ENCODE measurements at places on chromosomes 12 and 14.

DNA sequence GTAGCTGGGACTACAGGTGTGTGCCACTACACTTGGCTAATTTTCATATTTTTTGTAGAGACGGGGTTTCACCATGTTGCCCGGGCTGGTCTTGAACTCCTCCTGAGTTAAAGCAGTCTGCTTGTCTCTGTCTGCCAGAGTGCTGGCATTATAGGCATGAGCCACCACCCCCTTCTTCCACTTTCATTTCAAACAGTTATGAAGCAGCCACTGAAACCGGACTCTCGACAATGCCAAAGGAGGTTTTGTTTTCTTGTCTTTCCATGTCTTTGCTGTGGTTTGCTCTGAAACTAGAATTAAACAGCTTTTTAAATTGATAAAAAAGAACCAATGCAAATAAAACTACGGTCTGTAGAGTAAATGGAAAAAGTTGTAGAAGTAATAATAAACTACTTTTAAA, 30.4 kb downstream of the RAP1B start:
- DNase-seq, result peak; percentile 68

- DNase-seq, result no peak
These were observed 271.2 kb downstream of the EGLN3 start for GRCh38 chr14:33679461-33680225.

GRCh38 chr14:68788275-68788995, 4.4 kb downstream of the ZFP36L1 start:
- DNase-seq, result no peak

GRCh38 chr12:4849115-4849541, 60.6 kb upstream of the KCNA1 start:
- DNase-seq, result no peak

GRCh38 chr14:102941419-102942011, 19.1 kb downstream of the AMN start:
- no peak for DNase-seq

- DNase-seq, result no peak
These were observed 38.3 kb downstream of the TTC7B start for GRCh38 chr14:90777830-90778485.

All from activated CD4-positive, alpha-beta memory T cell treated with anti-CD3 and anti-CD28 coated beads for 36 hours (primary cell).